ENCODE measurements at places on chromosomes 7 and 10.

DNA sequence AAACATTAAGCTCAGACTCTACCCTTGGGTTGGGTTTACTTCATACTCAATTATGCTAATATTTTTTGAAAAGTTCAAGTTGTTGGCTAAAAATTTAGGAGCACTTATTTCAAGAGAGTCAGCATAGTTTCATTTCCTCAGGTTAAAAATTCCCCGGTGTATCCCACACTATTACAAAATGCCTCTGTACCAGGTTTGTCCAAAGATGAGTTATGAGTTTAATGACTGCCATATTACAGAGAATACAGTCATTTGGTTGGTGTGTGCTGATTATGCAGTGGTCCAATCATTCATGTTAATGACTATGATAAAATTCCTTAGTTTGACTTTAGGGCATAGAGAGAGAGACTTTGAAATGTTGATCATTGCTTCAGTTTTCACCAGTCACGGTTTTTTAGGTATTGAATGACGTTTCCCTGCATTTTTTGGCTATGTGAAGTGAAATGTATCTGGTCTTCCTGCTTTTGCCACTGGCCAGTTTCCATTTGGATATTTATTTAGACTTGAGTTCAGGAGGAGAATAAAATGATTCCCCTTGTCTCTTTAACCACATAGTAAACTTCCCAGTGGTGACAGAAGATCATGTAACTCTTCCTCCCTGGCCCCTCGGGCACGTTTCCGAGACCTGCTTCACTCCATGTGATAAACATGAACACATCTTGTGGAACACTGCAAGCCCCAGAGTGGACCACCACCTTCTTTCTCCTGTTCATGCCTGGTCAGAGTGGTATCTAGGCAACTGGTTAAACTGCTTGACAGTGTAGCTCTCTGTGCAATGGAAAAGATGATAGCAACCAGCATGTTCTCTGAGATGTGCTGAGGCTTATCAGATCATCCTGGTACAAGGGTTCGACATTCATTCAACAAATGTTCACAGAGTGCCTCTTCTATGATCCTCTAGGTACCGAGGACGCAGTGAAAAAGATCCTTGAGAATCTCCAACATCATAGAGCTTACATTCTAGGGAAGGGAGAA is 153.6 kb downstream of the CACNB2 start:
- DNase-seq, result no peak

DNA sequence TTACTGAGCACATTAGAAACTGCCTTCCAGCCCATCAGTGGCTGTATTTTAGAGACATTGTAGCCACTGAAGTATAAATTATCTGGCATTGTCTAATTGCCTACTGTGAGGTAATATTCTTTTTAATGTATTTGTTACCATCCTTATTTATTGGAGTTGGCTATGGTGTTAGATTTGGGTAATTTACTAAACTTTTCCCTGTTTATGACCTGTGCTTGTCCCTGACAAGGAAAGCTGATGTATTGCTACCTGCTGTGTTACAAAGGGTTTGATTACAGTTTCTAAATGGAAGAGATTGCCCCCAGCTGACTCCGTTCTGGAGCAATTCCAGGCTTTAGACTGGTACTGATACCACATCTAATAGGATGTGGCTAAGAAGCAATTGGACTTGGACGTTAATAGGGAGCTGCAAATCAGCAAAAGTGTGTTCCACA is 12.3 kb upstream of the ASCC1 start:
- DNase-seq, result no peak

DNA sequence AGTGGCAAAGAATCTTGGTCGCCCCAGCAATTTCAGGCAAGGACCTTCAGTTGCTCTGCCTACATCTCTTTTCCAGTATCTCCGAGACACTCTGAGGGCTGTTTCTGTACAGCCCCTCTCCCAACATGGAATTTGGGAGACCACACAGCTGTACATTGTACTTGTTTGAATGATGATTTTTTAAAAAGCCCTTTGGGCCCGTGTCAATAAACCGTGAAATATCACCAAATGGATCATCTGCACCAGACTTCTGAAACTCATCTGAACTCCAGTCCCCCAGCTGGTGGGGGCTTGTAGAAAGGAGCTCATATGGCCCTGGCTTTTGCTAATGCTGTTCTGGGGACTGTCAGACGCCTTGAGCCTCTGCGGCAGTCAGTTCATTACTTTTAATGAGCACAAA is 374.9 kb downstream of the BBS9 start:
- DNase-seq, result no peak

DNA sequence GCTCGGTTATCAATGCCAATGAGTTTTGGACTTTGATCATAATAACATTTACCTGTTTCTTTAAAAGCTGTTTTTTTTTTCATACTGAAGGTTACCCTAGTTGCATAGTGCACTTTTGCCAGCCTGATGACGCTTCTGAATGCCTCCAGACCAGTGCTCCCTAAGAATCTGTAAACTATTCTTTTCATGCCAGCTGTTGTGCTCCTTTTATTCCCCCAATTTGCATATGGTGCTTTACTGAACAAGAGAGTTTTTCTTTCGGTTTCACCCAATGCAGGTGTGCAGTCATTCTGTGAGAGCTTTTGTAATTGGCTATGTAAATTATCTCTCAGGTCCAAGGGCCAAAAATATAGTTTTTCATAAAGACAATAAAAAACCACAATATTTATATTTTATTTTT is 48.1 kb upstream of the GLCCI1 start:
- DNase-seq, result no peak

- DNase-seq, result no peak
Observed at GRCh38 chr10:124389613-124390361, 28.9 kb downstream of the OAT start.

GRCh38 chr7:107610323-107610722 is 30.3 kb downstream of the BCAP29 start:
- no peak for DNase-seq

- DNase-seq, result no peak
Observed at GRCh38 chr7:517774-518629, 1.6 kb downstream of the PDGFA start.

DNA sequence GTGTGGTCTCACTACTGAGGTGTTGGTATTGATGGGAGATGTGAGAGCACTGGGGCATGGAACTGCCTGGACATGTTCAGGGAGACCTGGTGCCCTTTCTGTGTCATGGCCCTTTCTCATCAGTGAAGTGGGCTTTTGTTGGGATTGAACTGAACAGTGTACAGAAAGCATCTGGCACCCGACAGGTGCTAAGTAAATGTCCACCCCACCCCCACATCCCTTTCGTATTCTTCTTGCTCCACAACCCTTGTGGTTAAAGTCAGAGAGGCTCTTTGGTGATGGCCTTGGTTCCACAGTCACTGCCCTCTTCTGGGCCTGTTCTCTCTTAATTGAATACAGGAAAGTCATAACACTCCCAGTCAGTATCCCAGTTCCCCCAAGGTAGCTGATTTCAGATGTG is 5.4 kb downstream of the NOM1 start:
- no peak for DNase-seq

DNA sequence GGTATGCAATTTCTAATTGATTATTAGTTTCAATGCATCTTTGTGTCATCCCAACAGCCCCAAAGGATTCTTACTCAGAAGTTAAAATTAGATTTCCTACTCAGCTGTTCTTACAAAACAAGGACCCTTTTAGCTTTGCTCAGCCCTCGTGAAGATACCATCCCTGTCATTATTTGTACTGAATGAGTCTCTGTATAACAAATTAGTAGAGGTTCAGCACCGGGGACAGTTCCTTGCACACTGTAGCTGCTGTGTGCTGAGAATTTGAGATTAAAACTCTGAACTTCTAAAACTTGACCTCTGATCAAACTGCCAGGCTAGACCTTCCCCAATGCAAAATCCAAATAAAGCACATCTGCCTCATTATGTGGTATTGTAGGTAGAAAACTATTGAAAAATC is 299.1 kb downstream of the LHFPL3 start:
- no peak for DNase-seq

- no peak for DNase-seq
Observed at GRCh38 chr10:11018432-11018841, 765 bp downstream of the CELF2 start.

GRCh38 chr7:77316219-77316978 is 99.8 kb downstream of the GSAP start:
- DNase-seq, result no peak

GRCh38 chr7:67484244-67484751 is 487.7 kb downstream of the TYW1 start:
- no peak for DNase-seq

DNA sequence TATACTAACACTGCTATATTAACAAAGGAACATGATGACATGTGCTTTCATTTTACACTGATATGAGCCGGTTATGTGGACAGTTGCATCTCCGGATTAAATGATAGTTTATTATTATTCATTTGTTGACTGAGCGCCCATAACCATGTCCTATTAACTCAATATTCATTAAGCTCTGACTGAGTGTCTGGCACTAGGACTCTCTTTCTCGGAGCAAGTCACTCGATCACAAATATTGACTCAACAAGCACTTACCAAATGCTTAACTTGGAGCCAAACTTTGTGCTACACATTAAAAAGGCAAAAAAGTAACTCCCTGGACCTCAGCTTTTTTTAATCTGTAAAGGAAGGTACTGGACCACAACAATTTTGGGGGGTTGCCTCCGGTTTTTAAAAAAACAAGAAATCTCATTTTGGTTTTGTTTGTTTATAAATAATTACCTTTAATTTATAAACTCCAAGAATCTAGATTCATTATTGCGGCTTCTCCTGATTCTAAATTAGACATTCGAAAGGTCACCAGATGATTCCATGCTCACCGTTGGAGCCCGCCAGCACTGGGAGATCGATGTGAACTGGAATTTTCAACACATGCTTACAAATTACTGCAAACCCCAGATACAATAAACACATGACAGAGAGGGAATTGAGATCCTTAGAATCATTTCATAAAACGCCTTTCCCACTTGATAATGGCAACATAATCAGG is 8.9 kb upstream of the LYZL1 start:
- DNase-seq, result no peak

GRCh38 chr7:29783671-29784070 is 22.6 kb upstream of the WIPF3 start:
- DNase-seq, result no peak

GRCh38 chr7:68063171-68063570 is 1066.5 kb downstream of the TYW1 start:
- no peak for DNase-seq

DNA sequence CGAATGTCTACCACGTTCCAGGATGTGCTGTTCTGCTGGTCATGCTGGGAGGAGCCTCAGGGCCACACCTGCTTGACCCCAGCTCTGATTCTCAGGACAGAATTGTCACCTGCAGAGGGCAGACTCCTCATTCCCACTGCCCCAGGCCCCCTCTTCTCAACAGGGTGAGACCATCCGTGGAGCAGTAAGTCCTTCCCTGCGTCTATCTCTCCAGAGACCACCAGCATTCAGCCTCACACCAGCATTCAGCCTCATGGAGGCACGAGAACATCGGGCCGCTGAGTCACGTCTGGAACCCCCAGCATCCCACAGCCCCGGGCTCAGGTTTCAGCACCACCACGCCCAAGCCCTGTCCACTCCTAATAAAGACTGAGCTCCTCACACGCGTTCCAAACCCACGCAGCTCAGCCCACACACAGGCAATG is 273.4 kb downstream of the DIP2C start:
- no peak for DNase-seq

GRCh38 chr10:30057421-30057841 is 2.0 kb downstream of the JCAD start:
- DNase-seq, result no peak

- no peak for DNase-seq
Observed at GRCh38 chr10:55091691-55092328, 290.8 kb upstream of the PCDH15 start.

GRCh38 chr7:150800581-150801241 is at the start of gene TMEM176A:
TMEM176A (plus strand) TSS chr7:150800769; CDS start chr7:150801551, 782 bp downstream.
- peak; percentile 27 for DNase-seq

DNA sequence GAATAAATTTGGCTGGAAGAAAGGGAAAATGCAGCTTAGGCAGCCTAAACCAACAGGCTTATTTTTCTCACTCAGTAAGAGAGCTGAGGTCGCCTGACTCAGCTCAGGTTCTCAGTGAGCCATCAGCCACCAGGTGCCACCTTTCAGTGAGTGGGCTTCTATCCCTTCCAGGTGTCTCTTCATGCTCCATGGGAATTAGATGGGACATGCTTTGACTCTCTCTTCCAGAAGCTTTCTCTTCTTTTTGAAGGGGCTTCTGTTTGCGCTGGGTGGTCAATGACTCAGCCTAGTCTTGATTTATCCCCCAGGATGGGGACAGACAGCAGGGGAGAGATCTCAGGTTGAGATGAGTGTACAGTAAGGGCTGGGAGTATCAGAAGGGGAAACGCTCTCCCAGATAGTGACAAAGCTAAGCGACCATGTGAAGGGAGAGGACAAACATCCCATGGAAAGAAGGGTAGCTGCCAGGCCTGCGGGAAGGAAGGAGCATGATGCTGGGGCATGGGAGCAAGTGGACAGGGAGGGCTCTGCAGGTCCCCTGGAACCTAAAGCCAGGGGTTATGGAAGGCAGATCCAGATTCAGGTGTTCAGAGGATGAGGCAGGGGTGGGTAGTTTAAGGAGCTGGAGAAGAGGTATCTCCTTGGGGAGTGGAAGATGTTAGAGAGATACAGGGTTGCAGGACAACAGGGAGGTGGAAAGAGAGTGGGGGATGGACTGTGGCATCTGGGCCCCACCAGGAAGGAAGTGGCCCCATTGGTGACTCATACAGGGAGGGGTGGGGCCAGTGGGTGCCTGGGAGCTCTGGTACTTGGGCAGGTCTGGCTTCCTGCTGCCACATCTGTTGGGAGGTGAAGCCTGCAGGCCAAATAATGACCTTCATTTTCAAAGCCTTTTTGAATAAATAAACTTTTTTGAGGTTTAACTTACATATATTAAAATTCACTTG is 32.5 kb downstream of the OGDH start:
- peak; percentile 75 for DNase-seq

DNA sequence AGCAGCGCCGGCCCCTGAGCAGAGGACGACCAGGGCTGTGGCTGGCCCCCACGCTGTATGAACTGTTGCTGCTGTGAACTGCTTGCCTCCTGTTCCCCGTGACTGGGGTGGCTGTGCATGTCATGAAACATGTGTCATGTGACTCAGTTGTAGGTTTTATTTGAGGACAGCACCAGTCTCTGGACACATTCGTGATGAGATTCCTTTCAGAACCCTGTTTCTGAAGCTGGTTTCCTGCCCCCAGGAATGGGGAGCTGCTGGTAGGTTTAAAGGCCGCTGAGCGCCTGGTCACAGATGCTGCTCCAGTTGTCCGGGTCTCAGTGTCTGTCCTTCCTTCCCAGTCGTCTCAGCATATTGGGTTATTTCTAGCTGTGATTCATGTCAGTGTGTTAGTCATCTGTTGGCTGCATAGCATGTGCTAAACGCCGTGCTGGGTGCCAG is 79.1 kb upstream of the PPIF start:
- DNase-seq, result no peak
